ENCODE measurements at places on chromosomes 12 and 14.

- no peak for DNase-seq
These were observed 947.0 kb downstream of the GALC start for GRCh38 chr14:87045956-87046355.

- no peak for DNase-seq
These were observed 22.8 kb upstream of the OASL start for GRCh38 chr12:121061831-121062230.

DNA sequence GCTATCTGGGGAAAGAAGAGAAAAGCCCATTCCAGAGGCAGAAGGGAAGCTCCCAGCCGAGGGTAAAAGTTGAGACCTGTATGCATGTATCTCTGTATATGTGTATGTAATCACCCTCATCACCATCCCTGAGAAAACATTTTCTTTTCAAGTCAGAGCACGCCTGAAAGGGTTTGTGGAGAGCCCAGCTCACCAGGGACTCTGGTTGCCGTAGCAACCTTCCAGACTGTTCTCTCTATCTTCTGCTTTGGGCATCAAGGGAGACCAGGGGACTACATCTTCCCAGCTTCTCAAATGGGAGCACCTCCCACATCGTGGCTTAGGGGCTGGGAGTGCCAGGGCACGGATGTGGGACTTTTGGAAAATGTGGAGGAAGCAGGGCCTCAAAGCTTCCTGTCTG is 93.5 kb downstream of the GALNT8 start:
- no peak for DNase-seq

DNA sequence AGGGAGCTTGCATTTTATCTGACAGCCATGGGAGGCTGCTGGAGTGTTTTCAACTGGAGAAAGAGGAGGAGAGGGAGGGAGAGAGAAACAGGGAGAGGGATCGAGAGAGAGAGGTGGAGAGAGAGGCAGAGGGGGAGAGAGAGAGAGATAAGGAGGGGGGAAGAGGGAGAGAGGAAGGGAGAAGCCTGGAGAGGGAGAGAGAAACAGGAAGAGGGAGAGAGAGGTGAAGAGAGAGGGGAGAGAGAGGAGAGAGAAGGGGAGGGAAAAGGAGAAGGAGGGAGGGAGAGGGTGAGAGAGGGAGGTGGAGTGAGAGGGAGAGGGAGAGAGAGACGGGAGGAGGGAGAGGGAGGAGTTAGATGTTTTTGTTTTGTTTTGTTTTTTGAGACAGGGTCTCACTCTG is 45.6 kb downstream of the DNAH10 start:
- DNase-seq: no peak

All from MG63 (cell line).